Stimulated activated CD4-positive, alpha-beta T cell treated with anti-CD3 and anti-CD28 coated beads, Interleukin-2, amount 100 ng/mL, for 48 hours (primary cell): ENCODE measurements at places on chromosomes 11 and 22.

DNA sequence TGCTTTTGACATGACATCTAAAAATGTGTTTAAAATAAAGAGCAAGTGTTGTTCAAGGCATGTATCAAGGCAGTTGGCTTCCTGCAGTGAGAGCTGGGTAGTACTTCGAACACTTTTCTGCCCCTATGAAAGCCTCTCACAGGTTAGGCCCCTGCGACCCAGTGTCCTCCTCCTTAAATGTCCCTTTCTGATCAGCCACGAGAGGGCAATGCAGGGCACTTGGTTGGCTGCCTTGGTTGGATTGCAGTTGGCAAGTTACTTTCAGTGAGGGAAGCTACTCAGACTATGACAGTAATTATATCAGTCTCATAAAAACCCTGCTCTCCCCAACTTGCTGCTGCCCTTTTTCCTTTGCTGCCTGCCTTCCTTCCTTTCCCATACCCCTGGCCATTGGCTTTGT is 743.8 kb downstream of the NTM start:
- no peak for DNase-seq

- no peak for DNase-seq
Measured at GRCh38 chr11:27904358-27905055, 203.4 kb downstream of the KIF18A start.

GRCh38 chr11:93396316-93396715 is 65.8 kb downstream of the DEUP1 start:
- no peak for DNase-seq

DNA sequence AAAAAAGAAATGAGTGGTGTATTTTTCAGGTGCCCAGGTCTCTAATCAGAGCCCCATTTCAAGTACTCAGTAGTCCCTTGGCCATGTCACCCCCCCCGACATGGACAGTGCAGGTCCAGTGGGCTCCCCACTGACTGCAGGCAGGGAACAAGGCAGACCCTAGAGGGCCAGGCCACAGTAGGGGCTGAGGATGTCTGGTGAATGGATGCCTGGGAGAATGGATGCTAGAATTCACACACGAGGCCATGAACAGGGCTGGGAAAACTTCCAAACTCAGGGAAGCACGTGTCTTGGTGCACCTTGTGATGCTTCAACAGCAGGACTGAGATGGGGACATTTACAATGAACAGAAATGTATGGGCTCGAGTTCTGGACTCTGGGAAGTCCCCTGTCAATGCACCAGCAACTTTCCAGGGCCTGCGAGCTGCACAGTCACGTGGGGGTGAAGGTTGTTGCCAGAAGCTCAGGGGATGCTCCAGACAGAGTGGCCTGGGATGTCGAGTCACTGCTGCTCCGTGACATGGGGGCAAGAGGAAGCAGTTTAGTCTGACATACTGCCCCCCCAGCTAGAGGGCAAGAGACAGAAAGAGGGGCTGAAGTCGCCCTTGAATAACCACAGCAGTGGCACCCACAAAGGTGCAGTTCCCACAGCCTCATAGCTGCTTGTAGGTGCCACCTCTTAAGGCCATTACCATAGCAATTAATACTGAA is 3.1 kb downstream of the APOBEC3G start:
- DNase-seq = no peak

GRCh38 chr22:27783436-27784119 is 18.0 kb downstream of the MN1 start:
- no peak for DNase-seq
